T-helper 9 cell (primary cell): ENCODE measurements at places on chromosomes 2 and 18.

DNA sequence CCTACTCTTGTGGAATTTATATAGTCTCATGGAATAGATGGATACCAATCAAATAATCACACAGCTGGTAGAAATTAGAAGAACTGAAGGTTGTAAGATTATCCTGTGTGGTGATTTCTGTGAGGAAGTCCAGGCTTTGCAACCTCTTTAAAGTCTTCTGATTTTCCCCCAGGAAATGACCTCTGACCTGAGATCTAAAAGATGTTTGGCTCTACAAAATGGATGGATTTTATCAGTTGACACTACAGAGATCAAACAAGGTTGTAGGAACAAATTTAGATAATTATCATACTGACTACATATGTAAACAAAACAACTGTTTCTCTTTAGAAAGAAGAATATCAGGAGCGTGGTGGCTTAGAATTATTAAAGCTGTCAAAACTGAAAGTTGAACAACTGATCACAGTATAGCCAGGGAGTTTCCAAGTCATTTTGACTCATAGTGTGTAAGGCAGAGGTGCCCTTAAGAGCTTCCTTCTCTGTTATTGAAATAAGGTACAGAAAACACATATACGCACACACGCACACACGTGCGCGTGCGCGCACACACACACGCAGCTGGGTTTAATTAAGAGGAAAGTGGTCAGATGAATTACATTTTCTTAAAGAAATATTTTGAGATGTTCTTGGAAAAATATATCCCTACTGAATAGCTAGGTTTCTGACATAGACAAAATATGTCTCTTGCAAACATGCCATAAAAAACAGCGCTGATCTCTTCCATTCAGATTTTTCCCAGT, 35.5 kb upstream of the PELI1 start:
- no peak for DNase-seq

DNA sequence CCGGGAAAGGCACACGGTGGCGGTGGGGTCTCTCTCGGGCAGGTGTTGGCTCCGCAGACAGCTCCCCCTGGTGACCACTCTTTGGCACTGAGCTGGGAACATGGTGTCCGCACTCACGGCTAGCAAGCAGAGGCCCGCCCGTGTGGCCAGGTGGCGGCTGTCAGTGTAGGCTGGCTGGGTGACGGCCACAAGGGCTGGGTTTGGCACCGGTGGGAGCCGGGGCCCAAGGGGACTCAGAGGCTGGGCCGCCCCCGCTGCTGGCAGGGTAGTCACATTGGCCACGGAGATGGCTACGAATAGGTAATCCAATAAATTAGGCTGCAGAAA, 1071.7 kb downstream of the RPIA start:
- DNase-seq = no peak

DNA sequence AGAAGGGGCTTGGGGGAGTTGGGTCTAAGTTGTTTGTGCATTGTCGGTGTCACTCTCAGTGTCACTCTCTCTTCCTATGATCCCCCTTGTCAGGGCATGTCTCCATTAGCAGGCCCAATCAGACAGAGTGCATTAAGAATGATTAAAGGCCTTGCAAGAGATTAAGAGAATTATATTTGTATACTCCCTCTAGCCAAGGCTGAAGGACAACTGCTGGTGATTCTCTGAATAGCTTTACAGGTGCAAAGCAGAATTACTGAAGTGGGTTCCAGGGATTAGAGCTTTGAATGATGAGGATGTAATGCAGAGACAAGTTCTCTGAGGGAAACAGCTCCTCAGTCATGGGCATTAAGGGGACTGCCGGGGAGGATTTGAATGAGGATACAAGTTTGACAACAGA, 104.8 kb upstream of the LGALSL start:
- no peak for DNase-seq

DNA sequence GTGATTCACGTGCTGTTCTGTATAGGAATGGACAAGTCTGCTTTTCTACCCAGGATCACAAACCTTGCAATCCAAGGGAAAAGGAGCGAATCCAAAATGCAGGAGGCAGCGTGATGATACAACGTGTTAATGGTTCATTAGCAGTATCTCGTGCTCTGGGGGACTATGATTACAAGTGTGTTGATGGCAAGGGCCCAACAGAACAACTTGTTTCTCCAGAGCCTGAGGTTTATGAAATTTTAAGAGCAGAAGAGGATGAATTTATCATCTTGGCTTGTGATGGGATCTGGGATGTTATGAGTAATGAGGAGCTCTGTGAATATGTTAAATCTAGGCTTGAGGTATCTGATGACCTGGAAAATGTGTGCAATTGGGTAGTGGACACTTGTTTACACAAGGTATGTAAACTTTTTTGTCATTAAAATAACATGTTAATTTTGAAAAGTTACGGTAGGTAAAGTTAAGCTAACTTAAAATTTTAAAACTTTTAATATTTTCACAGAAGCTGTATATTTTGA, 33.0 kb downstream of the PPM1B start:
- DNase-seq = no peak

DNA sequence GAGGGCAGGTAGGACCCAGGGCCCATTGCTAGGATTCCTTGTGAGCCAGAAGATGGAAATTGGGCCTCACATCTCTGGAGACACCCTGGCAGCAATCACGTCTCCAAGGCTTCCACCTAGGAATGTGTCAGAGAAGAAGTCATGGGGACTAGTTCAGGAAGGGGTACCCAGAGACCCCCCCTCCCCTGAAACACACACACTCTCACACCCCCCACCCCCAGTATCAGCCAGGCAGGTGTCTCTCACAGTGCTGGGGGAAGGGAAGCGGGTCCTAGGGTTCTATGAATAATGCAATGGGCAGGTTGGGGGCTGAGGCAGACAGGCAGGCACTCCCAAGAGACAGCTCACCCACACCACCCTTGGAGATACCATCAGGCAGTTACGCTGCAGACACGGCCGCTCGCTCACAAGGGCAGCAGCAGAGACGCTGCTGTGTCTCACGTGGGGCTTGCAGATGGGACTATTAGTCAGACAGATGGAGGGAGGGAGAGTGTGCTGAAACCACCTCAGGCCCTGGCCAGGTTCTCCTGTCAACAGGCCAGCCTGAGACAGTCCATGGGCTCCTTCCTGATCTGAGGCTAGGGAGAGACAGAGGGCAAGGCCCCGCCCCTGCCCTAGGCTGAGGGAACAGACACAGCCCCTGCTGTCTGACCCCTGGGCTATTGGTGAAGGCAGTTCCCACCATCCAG, 134.6 kb downstream of the CYP26B1 start:
- DNase-seq = no peak

- DNase-seq = peak; percentile 61
These were observed 10.6 kb upstream of the ITGB6 start for GRCh38 chr2:160210599-160211138.

DNA sequence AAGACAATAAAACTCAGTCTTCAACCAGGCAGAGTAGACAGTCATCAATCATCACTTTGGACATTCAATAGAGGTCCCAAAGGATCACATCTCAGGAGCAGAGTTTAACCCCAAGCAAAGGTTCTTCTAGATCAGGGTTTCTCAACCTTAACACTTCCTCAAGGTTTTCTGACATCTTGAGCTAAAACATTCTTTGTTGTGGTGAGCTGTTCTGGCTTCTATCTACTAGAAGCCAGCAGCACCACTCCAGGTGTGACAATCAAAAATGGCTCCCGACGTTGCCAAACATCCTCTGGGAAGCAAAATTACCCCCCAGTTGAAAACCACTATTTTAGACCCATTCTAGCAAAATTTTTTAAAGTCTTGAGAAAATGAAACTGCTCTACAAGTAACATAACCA, 22.0 kb downstream of the RTTN start:
- DNase-seq = no peak
